ENCODE measurements at places on chromosomes 5 and 9.

DNA sequence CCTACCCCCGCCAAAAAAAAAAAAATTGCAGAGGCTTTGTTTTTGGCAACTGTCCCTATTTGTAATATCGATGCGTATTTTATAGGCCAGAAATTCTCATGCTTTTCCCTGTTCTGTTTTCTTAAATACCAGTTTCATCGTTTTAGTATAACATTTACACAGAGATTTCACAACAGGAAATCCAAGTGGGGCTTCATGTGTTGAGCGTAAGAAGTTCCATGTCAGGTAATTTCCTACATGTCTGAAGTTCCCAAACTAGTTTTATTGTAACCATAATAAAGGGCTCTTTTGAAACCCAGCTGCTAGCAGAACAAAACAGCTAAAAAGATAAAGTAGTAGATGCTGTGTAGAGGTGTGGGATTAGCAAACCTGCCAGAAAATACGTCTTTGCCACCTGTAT lies 4.2 kb downstream of the SMC5 start:
- no peak for DNase-seq

DNA sequence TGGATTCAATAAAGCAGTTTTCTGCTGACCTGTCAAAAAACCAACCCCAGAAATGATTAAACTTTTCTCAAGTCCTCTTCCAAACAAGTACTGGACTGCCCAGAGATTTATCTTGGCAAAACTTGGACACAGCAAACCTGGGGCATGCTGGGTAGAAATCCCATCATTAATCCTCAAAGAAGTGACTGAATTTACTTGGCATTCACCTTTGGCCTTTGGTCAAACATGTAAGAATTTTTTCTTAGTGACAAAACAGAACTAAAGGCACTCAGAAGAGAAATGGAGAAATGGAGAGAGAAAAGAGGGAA lies 248.6 kb upstream of the NREP start:
- peak; percentile 35 for DNase-seq

- DNase-seq: peak; percentile 43
These were observed 24.0 kb downstream of the NNT start for GRCh38 chr5:43627028-43627427.

- no peak for DNase-seq
These were observed 84.3 kb downstream of the RAI14 start for GRCh38 chr5:34740389-34740806.

DNA sequence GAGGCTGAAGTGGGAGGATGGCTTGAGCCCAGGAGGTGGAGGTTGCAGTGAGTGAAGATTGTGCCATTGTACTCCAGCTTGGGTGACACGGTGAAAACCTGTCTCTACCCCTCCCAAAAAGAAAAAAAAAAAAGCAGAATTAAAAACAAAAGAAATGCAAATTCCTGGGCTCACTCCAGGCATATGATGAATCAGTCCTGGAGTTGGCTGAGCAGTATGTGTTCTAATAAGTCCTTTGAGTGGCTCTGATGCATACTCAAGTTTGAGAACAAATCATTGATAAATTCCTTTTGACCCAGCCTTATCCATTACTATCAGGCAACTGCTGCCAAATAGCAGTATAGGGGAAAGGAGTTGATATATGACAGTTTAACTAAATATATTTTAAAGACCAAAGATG lies 28.3 kb downstream of the UHRF2 start:
- no peak for DNase-seq

GRCh38 chr9:129374651-129375050 lies 196.6 kb upstream of the IER5L start:
- no peak for DNase-seq

DNA sequence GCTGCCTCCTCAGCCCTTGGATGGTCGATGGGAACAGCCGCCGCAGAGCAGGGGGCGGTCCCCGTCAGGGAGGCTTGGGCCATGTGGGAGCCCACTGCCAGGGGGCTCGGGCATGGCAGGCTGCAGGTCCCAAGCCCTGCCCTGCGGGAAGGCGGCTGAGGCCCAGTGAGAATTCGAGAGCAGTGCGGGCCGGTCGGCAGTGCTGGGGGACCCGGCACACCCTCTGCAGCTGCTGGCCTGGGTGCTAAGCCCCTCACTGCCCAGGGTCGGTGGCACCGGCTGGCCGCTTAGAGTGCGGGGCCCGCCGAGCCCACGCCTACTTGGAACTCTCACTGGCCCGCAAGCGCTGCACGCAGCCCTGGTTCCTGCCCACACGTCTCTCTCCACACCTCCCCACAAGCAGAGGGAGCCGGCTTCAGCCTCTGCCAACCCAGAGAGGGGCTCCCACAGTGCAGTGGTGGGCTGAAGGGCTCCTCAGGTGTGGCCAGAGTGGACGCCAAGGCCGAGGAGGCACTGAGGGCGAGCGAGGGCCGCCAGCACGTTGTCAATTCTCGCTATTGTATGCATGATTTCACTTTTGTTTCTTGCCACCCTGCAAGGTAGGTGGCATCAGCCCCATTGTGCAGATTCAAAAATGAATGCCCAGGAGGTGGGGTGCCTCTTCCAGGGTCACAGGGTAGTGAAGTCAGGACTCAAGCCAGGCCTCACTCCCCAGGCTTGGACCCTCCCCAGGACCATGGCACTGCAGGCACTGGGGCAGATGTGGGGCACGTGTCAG lies 48.6 kb downstream of the COL15A1 start:
- no peak for DNase-seq

DNA sequence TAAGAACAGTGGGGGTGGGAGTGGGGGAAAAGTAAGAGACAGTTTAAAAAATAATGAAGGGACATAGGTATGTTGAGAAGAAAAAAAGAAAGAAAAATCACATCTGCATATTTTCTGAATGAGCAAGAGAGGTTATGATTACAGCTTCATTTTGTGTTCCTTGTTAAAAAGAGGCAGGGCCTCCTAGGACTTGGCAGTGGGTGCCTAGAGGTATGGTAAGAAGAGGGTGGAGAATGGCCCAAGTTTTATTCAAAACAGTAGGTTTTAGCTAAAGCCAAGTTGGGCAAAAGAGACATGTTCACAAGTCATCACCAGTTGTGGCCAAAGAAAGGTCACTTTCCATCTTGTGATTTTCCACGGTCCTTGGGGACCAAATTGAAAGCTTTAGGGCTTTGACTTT lies 643.4 kb downstream of the CCDC171 start:
- DNase-seq: no peak

DNA sequence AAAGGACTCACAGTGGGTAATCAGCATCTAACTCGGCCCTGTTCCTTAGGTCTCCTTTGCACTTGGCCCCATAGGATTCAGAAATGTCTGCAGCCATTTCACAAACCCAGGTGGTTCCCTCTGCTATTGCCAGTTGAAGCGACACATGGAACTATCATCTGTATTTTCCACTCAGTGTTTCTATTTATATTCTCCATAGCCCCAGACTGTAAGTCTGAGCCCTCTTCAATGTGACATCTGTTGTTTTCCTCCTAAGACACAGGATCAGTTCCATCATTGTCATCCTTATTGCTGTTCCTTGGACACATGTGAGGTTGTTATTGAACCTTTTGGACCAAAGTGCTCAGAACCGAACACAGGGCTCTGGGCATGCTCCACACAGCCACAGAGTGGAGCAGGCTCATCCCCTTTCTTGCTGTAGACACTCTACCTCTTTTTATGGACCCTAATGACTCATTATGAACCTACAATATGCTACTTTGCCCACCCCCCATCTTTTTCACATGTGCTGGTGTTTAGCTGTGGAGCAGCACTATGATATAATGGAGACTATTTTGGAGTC lies 36.4 kb downstream of the GARNL3 start:
- DNase-seq: no peak

GRCh38 chr5:174045470-174046025 lies at the start of gene NSG2:
Gene NSG2, plus strand, starts transcription at chr5:174045706. Its CDS starts 1,050 bp downstream, at chr5:174046756.
- DNase-seq: peak; percentile 73

DNA sequence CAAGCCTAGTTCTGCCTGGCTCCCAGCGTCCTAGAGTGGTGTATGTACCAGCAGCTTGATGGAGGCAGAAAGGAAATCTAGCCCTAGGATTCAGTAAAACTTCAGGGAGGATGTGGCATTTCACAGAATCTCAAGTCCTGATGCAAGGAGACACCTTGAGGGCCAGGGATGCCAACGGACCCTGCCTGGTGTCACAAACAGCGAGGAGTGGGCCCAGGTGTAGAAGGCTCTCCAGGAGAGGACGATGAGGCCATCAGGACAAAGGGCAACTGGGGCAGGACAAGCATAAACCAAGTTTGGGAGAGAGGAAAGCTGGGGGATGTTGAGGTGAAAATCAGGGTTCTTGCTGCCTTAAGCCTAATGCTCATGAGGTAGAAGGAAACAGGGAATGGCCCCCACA lies 82.1 kb upstream of the SLC25A51 start:
- DNase-seq: no peak

GRCh38 chr9:124654431-124654830 lies 116.7 kb downstream of the NR6A1 start:
- DNase-seq: no peak

- DNase-seq: no peak
These were observed 6.9 kb upstream of the LTC4S start for GRCh38 chr5:179786861-179787260.

- DNase-seq: no peak
These were observed 50.9 kb downstream of the MVB12B start for GRCh38 chr9:126377536-126377935.

DNA sequence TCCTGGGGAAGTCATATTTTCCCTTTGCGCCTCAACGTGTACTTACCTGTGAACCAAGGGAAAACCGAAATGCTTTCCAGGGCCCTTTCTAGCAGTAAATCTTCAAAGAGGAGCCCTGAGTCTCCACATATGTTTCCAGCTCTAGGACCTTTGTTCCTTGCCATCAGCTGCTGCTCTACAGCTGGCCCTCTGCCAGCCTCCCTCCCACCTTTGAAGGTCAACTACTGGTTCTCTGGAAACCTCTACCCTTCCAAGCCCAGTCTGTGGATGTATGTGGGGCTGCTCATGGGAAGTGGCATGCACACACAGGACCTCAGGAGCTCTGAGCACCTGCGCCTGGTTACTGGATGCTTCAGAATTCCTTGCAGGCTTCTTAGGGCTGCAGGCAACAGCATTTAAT lies 117.2 kb downstream of the PSD2 start:
- DNase-seq: no peak

GRCh38 chr9:126150411-126151030 lies 176.1 kb upstream of the MVB12B start:
- no peak for DNase-seq

- no peak for DNase-seq
These were observed 5.9 kb downstream of the LPCAT1 start for GRCh38 chr5:1517838-1518237.

- DNase-seq: no peak
These were observed 724 bp downstream of the NDUFS6 start for GRCh38 chr5:1801967-1802295.

- no peak for DNase-seq
These were observed 97.9 kb upstream of the PCSK1 start for GRCh38 chr5:96530901-96531300.

DNA sequence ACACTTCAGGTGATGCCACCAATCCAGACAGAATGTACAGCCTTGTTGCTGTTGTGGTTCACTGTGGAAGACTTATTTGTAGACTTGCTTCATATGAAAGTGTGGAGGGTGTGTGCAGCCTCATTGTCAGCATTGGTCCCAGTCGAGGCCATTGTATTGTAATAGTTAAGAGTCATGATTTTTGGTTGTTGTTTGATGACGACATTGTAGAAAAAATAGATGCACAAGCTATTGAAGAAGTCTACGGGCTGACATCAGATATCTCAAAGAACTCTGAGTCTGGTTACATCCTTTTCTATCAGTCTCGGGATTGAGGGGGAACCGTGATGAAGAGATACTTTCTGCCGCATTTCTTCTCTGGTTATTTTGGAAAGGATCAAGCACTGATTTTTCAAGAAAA lies 56.4 kb upstream of the TLX3 start:
- no peak for DNase-seq

GRCh38 chr5:139226131-139226530 lies 28.0 kb upstream of the SIL1 start:
- no peak for DNase-seq

- DNase-seq: no peak
These were observed 134.3 kb downstream of the PPP2R2B start for GRCh38 chr5:146744068-146744745.

Data from fibroblast of the conjunctiva (primary cell).